RPMI7951 (cell line): ENCODE measurements at places on chromosomes 1 and 21. TPM values are rescaled to one million over a fixed set of nuclear protein-coding genes. Genes with fewer than 3 reads are reported as not detected.

Gene MATN1
- total RNA-seq, result 0.20 and 0.48 TPM in 2 replicates

Gene OR14K1
- total RNA-seq, result not detected in 2 replicates

Gene COL6A1
- total RNA-seq, result 760 and 970 TPM in 2 replicates

Gene CBS
- total RNA-seq, result 9.1 and 11.8 TPM in 2 replicates

Gene USH2A
- under 0.01 TPM in 2 replicates for total RNA-seq
